Lower lobe of right lung (tissue), 2 donors: ENCODE measurements at places on chromosomes 4 and X.
A peak's percentile ranks its signal among the peaks of the same experiment; 100 is the strongest.

DNA sequence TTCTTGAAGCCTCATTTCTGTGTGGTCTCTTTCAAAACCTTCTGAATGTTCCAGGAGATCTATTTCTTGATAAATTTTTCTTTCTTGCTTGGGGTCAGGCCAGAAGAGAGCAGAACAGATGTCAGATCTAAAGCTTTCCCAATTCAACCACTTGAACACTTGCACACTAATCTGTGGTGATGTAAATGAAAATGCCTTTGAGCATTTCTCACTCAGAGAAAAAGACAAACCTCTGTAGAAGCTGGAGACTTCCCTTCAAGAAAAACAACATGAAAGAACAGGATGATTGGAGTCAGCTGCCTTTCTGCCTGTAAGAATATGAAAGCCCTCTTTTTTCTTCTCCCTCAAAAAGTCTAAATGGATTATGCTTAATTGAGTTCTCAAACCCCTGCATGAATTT is 11.2 kb downstream of the IGFBP7 start:
- no peak for DNase-seq

DNA sequence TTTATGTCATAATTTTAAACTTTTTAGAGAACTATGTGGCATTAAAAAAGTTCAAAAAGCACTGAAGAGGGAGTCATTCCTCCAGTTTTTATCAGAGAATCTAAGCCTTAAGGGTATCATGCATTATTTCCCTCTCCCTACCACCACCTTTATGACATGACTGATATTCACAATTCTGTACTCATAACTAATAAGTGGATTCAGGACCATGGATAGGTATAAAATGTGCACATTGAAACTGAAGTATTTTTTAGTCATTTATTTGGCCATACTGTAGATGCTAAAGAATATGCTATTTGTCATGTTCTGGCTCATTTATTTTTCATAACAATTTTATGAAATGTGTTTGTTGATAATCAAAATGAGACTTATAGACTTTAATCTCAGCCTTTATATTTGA is 897.5 kb upstream of the AGA start:
- no peak for DNase-seq

- DNase-seq, result no peak
These were observed 2.4 kb upstream of the SH3KBP1 start for GRCh38 chrX:19889582-19890342.

GRCh38 chrX:119236623-119237561 is 807 bp downstream of the PGRMC1 start:
- DNase-seq, result peak; percentile 45

GRCh38 chr4:7332216-7333023 is 102.3 kb downstream of the PSAPL1 start:
- DNase-seq, result peak; percentile 25

- DNase-seq, result no peak
These were observed 124.8 kb upstream of the SLIT2 start for GRCh38 chr4:20126906-20127305.

GRCh38 chrX:34810916-34811315 is 131.7 kb upstream of the FAM47B start:
- no peak for DNase-seq

DNA sequence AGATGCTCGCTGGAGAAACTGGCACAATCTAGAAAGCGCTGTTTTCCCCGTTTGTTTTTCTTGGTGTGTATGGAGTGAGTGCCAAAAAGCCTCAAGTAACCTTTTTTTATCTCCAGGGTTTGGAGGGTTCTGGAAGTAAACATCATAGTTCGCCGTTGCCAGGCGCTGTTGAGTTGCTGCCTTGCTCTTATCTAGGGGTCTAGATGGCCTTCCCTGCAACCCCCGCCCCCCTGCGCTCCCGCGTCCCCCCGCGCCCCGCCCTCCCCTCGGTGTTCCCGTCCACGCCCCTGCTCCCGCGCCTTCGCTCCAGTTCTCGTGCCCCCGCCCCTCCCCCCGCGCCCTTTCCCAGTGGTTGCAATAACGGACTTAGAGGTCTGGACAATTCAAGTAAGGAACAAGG is 555 bp upstream of the GCNA start:
- no peak for DNase-seq

DNA sequence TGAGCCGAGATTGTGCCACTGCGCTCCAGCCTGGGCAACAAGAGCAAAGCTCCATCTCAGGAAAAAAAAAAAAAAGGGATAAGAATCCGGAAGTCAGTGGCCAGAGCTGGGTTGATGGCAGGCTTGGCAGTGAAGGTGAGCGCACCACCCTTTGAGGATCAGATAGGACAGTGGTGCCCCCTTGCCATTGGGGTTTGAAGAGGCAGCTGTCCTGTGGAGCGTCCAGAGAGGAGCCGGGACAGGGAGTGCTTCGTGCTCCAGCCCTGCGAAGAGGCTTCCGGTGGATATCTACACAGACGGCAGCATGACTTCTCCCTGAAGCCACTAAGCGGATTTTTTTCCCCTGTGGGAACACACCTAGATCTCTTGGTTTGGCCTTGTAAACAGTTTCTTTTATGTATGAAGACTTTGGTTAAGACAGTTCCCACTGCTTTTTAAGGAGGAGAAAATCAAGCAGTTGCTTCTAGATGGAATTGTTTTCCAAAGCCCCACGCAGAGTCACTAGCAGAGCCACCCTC is 6.5 kb downstream of the TBC1D14 start:
- no peak for DNase-seq

- no peak for DNase-seq
These were observed 206.3 kb downstream of the SLC7A11 start for GRCh38 chr4:138035781-138036258.

DNA sequence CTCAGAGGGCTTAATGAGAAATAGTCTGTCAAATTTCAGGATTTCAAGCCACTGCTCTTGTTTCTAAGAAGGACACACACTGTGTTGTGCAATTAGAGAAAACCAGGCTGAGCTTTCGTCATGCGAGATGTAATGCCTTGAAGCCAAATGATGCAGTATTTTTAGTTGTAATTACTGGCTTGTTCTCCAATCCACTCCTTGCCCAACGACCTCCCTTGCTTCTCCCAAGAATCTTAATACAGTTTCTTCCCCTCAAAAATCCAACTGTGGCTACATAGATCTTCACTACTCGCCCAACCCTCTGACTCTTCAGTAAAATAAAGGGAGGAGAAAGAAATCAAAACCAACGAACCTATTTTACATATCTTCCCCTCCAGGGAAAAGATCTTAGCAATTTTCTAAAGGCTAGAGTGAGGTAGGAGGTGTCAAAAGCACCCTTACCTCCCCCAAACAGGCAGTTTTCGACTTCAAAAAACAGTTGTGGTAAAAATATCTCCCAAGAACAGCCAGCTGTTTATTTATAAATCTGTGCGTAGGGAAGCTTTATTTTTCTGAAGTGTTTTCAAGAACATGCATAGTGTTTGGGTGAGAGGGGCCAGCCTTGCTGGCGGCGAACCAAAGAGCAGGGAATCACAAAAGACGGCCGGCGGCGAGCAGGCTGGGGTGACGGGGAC is 68.7 kb downstream of the MGST2 start:
- DNase-seq, result no peak

DNA sequence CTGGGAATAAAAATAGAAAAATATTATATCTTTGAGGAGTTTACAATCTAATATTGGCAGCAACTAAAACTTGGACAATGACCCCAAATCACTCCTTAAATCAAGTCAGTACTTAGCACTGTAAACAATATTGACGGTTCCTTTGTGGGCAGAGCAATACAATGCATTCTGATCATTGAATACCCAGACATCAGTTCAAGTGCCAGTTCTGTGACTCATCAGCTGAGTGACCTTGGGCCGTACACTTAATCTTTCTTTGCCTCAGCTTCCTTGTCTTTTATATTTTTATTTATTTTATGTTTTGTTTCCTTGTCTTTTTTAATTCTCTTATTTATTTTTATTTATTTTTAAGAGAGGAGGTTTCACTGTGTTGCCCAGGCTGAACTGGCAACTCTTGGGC is 112.2 kb upstream of the ANXA3 start:
- no peak for DNase-seq

GRCh38 chr4:82371497-82371896 is 2.3 kb downstream of the HNRNPD start:
- no peak for DNase-seq

- no peak for DNase-seq
These were observed 23.4 kb downstream of the USP9X start for GRCh38 chrX:41108463-41109205.

- DNase-seq, result no peak
These were observed 81.8 kb upstream of the TRPC5 start for GRCh38 chrX:112164420-112164819.

DNA sequence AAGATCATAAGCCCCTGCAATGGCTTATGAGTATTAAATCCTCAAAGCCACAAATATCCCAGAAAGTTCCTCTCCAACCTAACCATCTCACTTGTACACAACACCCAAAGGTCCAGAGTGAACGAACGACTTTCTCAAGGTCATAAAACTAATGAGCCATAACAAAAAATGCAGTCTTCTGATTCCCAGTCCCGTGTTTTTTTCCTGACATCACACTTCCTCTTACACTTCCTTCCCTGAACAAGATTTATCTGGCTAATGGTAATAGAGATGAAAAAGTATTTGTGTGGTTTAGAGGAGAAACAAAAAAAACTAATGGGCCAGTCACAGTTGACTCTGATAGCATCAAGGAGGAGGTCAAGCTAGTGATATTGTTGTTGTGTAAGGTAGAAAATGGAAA is 99.5 kb upstream of the KLHL13 start:
- DNase-seq, result no peak

- DNase-seq, result no peak
These were observed 2.7 kb downstream of the SMAD1 start for GRCh38 chr4:145484225-145484846.

DNA sequence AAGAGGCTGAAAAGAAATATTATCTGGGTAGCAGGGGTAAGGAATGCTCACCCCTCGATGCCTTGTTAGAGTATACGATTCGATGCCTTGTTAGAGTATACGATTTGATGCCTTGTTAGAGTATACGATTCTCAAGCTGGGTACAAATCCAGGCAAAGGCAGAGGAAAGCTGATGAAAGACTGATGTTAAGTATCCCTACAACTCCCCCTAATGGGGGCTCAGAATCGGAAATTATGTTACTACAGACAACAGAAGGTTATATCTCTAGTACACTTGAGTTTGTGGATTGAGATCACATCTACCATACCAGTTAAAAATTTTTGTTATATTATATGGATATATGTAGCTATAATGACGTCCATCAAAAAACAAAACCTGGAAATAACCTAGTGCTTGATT is 4.8 kb downstream of the LRRC66 start:
- DNase-seq, result no peak

DNA sequence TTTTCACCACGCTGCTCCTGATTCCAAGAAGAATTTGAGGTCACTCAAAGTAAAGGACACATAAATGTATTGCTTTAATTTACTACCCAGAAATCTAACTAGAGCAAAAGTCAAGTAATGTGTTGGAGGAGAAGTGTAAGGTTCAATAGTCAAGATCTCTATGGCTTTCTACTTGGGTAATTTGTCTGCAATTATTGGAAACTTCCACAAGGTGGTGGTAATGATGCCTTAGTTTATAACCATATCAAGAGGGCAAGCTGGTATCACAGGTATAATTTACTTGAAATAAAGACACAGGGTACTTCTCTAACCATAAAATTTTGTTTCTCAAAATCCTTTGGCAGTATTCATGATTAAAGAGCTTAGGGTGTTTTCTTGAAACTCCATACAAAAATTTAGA is 10.2 kb upstream of the GRIA3 start:
- DNase-seq, result no peak

- DNase-seq, result no peak
These were observed 5.2 kb upstream of the CD99 start for GRCh38 chrX:2685886-2686285.

DNA sequence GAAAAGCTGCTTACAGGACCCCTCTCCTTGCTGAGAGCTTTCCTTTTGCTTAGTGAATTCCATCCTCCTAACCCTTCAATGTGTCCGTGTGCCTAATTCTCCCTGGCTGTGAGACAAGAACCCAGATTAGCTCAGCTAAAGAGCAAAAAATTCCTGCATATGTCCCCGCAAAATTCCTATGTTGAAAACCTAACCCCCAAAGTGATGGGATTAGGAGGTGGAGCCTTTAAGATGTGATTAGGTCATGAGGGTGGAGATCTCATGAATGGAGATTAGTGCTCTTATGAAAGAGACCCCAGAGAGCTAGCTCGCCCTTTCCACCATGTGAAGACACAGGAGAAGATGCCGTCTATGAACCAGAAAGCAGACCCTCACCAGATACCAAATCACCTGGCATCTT is 503.0 kb upstream of the DIAPH2 start:
- DNase-seq, result no peak

- DNase-seq, result no peak
These were observed 121.9 kb downstream of the PALLD start for GRCh38 chr4:168618577-168619265.

- DNase-seq, result no peak
These were observed 39.1 kb downstream of the SUPT20HL1 start for GRCh38 chrX:24399550-24399949.

- DNase-seq, result no peak
These were observed 444 bp downstream of the FREM3 start for GRCh38 chr4:143700046-143700415.

DNA sequence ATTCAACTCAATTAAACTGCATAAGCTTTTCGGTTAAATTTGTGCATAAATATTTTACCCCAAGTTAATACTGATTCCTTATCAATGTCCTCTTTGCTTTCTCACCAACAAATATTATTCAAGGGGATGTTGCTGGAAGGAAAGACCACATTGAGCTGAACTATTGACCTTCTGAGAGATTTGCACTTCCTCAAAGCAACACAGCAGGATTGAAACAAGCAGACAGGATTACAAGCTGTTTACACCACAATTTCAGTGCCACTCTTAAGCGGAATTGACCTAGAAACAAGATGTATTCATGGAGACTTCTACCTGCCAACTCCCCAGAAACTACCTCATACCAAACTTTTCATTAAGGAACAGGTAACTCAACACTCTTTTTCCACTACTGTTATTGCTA is 96.5 kb upstream of the DUSP21 start:
- no peak for DNase-seq

DNA sequence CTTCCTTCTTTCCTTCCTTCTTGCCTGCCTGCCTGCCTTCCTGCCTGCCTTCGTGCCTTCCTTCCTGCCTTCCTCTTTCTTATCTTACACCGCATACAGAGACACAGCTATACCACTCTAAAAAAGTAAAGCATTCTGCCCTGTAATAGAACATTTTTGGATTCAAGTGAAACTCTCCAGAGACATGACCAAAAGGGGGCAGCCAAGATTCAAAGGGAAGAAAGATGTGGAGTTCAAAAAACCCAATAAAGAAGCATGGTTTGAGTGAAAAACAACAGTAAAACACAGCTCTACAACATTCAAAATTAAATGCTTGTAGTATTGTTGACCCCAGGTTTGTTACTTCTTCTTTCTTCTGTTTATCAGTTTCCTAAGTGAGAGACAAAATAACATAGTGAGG is 914.9 kb upstream of the PCDH7 start:
- no peak for DNase-seq

GRCh38 chrX:116317409-116317808 is 119.0 kb upstream of the SLC6A14 start:
- DNase-seq, result peak; percentile 59

- no peak for DNase-seq
These were observed 56.8 kb upstream of the EMCN start for GRCh38 chr4:100574607-100575006.
